GM04503 (cell line): ENCODE measurements at places on chromosomes 11 and 22.

GRCh38 chr22:40463017-40463631 lies 92.7 kb downstream of the SGSM3 start:
- DNase-seq: no peak

DNA sequence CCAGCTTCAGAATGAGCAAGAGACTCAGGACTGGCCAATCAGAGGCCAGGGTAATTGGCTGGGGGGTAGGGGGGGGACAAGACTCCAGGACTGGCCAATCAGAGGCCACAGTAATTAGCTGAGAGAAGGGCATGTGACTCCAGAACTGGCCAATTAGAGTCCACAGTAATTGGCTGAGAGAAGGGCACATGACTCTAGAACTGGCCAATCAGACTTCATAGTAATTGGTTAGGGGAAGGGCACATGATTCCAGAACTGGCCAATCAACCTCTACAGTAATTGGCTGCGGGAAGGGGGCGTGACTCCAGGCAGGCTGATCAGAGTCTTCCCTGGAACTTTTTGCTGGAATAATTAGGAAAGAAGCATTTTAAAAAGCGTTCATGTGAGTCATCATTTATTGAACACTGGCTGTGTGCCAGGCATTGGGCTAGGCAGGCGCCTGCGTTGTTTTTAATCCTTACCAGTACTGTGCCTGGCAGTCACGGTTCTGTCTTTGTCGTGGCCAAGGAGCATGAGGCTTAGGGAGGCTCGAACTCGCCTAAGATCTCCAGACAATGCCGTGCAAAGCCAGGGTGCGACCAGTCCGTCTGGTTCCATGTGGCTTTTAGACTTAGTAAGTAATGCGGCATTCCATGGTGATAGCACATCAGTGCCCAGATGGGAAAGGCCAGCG lies 508.1 kb downstream of the TBC1D22A start:
- no peak for DNase-seq

GRCh38 chr11:113435190-113435968 lies 39.8 kb downstream of the DRD2 start:
- no peak for DNase-seq

DNA sequence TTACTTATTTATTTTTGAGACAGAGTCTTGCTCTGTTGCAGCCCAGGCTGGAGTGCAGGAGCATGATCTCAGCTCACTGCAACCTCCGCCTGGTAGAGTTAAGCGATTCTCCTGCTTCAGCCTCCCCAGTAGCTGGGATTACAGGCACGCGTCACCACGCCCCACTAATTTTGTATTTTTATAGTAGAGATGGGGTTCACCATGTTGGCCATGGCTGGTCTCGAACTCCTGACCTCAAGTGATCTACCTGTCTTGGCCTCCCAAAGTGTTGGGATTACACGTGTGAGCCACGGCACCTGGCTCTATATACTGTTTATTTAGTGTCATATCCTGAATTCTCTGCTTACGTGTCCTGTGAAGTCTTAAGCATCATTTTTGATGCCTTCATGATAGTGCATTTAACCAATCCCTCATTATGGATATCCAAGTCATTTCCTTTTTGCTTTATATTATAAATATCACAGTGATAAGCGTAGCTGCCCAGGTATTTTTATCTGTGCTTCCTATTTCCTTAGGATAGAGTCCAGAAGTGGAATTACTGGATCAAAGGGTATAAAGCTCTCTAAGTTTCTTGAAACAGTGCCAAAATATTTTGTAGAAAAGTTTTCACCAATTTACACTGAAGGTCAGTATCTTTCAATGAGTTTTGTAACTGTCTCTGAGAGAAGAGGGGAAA lies 871 bp upstream of the SIDT2 start:
- DNase-seq: no peak

- DNase-seq: no peak
Observed at GRCh38 chr11:69106031-69106811, 49.5 kb upstream of the SMIM38 start.

GRCh38 chr11:119347242-119347641 lies 737 bp upstream of the MFRP start:
- peak; percentile 78 for DNase-seq
